RPMI7951 (cell line): ENCODE measurements at places on chromosomes 3 and 15. TPM values are rescaled to one million over a fixed set of nuclear protein-coding genes. Genes with fewer than 3 reads are reported as not detected.
A peak's percentile ranks its signal among the peaks of the same experiment; 100 is the strongest.

PRTG gene
- total RNA-seq: 3.8 and 13.3 TPM in 2 replicates

ABHD14A gene
- 21.9 and 29.1 TPM in 2 replicates for total RNA-seq

LYZL4 gene
- total RNA-seq: 1.5 and 1.6 TPM in 2 replicates

C3orf62 gene
- 0.84 and 0.88 TPM in 2 replicates for total RNA-seq

CLDN1 gene
- 0.59 and 1.3 TPM in 2 replicates for total RNA-seq

PLSCR4 gene
- total RNA-seq: 3.8 and 7.3 TPM in 2 replicates

- peak; percentile 74 for DNase-seq
These were observed 21.6 kb downstream of the UACA start for GRCh38 chr15:70741677-70742293.

GRCh38 chr15:44595246-44595645 lies 58.3 kb downstream of the EIF3J start:
- no peak for DNase-seq

- DNase-seq: peak; percentile 99
These were observed 38.2 kb downstream of the MB21D2 start for GRCh38 chr3:192879346-192880031.

- DNase-seq: no peak
These were observed 1.2 kb downstream of the STARD5 start for GRCh38 chr15:81322676-81323253.

- DNase-seq: peak; percentile 50
These were observed 448 bp downstream of the PLXNB1 start for GRCh38 chr3:48429317-48429959.

- no peak for DNase-seq
These were observed 471.8 kb upstream of the ARHGEF26 start for GRCh38 chr3:153649286-153649839.

GRCh38 chr15:56839641-56840040 lies 78.8 kb upstream of the TCF12 start:
- peak; percentile 24 for DNase-seq

DNA sequence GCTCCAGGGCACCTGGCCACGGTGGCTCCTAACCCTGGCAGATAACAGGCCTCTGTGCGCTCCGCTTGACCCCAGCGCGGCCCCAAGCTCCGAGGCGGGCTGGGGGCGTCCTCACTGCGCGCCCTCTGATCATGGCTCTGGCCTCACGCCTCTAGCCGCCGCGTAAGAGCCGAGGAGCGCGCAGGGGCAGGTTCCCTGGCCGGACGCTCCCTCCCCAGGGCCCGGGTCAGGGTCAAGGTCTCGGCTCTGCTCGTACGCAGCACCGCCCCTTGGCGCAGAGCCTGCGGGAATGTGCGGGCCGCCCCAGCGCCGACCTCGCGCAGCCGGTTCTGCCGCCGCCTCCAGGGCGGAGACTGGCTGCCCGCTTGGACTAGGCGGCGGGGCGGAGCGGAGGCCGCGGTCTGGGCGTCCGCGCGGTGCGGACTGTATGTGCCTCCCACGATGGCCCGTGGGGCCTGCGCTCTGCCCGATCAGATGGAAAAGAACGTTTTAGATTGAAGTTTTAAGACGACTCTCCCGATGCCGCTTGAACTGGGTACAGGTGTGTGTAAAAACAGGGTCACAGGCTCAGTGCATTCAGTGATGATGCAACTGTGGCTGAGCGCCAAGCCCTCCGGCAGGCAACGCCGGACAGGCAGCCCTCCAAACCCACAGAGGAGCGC lies 40.8 kb downstream of the CHST14 start:
- peak; percentile 61 for DNase-seq

DNA sequence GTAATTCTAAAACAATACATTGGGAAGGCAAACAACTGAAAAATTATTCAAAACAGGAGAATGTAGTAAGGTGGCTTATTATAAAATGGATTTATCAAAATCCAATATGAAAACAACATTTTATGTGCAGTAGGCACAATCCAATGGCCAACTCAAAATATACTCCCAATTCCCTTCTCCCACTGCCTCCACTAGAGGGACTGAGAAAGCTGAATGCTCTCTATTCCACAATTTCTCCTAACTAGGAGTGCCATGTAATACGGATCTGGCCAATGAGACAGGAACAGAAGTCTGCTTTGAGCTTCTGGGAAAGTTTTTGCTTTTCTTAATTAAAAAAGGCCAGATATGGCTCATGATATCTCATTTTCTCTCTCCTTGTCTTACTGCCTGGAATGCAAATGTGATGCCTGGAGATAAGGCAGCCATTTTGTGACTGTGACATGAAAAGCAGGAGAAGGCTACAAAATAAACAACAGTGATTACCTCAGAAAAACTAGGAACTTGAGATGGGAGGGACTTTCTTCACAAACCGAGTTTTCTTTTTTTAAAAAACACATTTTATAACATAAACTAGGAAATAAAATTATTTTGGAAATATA lies 18.8 kb upstream of the VGLL4 start:
- DNase-seq: peak; percentile 47

- DNase-seq: no peak
These were observed 122.6 kb downstream of the RAB11A start for GRCh38 chr15:65991721-65992483.

DNA sequence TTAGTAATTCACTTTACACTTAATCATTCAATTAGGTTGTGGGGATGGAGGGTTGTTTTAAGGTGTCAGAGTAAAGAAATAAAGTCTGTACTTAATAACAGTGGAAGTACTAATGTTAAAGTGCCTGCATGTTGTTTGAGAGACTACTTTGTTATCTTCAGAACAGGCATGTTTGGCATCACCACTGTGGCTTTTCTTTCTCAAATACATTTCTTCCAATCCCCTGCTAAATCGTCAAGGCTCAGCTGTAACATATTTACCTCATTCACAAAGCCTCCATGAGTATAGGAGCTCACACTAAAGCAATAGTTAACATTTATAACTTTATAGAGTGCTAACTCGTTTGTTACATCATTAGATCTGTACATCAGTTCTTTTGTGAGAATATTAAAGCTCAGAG lies 2.6 kb downstream of the TIMMDC1 start:
- no peak for DNase-seq

DNA sequence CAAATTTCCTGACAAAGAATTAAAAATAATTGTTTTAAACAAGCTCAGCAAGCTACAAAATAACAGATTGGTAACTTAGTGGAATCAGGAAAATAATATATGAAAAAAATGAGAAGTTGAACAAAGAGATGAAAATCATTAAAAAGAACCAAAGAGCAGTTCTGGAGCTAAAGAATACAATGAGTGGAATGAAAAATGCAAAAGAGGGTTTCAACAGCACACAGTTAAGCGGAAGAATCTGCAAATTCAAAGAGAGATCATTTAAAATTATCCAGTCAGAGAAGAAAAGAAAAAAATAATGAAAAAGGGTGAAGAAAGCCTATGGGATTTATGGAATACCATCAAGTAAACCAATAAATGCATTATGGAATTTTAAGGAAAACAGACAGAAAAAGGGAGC lies 6.2 kb upstream of the GABRR3 start:
- DNase-seq: no peak

- DNase-seq: peak; percentile 82
These were observed 13.2 kb upstream of the TRANK1 start for GRCh38 chr3:36957862-36958686.

DNA sequence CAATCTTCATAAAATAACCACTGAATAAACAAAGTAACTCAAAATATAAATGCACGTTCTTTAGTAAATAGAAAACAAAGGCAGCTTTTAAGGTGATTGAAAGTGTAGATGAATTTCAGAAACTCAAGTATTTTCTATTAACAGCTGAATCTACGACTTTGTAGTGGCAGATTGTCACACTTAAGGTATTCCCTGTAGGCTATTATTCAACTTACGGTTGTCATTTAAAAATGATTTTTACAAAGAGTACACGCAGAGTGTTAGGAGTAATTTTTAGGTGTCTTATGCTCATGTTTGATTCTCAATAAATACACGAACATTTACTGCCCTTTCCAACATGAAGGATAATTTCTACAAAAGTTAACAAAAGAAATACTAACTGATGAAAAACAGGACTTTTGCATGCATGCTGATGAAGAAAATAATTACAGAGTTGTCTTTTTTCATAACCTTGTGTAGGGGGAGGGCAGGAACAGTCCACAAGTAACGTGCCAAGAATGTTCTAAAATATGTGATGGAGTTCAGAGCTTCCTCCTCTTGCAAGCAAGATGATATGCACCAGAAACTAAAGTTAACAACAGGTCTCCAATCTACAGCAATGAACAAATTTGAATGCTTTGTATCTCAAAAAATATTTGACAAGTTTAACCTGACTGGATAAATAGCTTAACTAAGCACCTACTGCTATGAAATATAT lies 16.7 kb downstream of the DCBLD2 start:
- peak; percentile 55 for DNase-seq

DNA sequence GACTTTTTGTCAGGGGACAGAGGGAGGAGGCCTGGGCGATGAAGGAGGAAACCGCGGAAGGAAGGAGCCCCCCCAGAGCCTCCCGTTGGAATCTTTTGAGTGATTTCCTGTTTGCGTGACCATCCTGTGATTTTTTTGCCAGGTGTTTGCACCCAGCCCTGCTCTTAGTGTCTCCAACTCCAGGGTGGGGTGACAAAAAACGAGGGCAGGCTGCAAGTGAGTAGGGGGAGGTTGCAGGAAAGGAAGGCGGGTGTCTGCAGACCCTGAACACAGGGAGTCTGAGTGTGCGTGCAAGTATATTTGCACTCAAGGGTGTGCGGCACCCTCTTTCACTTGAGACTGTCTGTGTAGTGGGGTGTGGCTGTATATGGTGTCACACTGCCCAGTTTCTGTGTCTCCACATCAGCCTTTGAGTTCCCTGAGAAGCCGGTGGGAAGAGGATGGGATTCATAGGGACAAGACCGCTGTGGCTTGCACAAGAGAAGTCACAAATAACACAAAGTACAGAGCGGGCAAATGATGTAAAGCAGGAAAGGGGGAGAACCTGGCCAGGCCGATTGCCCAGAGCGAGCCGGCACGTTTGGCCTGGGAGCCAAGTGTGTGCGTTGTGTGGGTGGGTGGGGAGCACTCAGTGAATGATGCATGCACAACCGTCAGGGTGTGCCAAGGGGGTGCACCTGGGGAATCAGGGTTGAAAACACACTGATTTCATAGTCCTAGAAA lies 6.6 kb downstream of the ISLR2 start:
- DNase-seq: no peak

- no peak for DNase-seq
These were observed 163.1 kb downstream of the TUSC7 start for GRCh38 chr3:116872688-116873087.

DNA sequence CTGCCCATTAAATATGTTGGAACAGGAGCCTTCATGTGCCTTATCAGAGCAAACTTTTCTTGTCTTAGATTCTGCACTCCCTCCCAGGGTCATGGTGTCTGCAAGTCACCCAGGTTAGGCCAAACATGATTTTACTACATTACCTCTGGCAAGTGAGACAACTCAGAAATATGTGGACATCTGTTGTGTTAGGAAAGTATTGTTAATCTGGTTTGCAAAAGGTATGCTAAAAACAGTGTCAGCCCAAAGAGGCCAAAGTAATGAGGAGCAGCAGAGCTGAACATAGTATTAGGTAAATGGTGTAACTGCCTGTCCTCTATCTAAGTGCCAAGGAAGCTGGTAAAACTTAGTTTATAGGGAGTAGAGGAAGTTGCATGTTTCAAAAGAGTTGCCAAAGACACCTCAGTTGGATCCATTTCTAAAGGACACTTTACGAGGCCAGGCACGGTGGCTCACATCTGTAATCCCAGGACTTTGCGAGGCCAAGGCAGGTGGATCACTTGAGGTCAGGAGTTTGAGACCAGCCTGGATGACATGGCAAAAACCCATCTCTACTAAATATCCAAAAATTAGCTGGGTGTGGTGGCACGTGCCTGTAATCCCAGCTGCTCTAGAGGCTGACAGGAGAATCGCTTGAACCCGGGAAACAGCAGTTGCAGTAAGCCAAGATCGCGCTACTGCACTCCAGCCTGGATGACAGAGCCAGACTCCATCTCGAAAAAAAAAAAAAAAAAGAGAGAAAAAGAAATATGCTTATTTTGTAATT lies 22.5 kb upstream of the PPIB start:
- DNase-seq: no peak
